H9 (cell line): ENCODE measurements at places on chromosomes 1 and 21. TPM values are rescaled to one million over a fixed set of nuclear protein-coding genes. Genes with fewer than 3 reads are reported as not detected.
A peak's percentile ranks its signal among the peaks of the same experiment; 100 is the strongest.

DNA sequence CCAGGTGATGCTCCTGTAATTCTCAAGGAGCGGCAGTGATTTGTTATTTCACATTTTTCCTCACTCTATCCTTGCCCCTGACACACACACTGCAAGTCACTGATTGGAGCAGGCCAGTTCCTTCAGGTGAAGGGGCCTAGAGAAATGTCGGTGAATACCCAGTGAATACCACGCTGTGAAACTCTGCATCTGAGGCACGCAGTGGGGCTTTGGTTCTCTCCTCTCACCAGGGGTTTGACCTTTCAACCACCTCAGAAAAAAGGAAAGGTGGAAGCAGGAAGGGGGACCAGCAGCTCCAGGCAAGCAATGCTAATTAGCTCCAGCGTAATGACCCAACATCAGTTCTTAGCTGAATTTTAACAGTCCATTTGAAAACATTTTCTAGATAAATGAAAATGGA is 532 bp upstream of the FAM177B start:
- no peak overlapping the region; the same call in 2 of the 3 replicates for H3K4me3 ChIP-seq
- no peaks in the 10 kb centered on the region for H3K27me3 ChIP-seq
- no peak overlapping the region for H3K27ac ChIP-seq
- peaks cover 7% of the 10 kb centered on the region; the same call in 1 of the 2 replicates for H3K4me1 ChIP-seq

GRCh38 chr1:162912061-162912667 is 51.2 kb upstream of the CCDC190 start:
- H3K27me3 ChIP-seq: no peaks in the 10 kb centered on the region
- H3K27ac ChIP-seq: no peak overlapping the region
- H3K4me1 ChIP-seq: no peaks in the 10 kb centered on the region
- H3K36me3 ChIP-seq: peaks cover 6% of the 10 kb centered on the region
- no peak overlapping the region for H3K4me3 ChIP-seq

DNA sequence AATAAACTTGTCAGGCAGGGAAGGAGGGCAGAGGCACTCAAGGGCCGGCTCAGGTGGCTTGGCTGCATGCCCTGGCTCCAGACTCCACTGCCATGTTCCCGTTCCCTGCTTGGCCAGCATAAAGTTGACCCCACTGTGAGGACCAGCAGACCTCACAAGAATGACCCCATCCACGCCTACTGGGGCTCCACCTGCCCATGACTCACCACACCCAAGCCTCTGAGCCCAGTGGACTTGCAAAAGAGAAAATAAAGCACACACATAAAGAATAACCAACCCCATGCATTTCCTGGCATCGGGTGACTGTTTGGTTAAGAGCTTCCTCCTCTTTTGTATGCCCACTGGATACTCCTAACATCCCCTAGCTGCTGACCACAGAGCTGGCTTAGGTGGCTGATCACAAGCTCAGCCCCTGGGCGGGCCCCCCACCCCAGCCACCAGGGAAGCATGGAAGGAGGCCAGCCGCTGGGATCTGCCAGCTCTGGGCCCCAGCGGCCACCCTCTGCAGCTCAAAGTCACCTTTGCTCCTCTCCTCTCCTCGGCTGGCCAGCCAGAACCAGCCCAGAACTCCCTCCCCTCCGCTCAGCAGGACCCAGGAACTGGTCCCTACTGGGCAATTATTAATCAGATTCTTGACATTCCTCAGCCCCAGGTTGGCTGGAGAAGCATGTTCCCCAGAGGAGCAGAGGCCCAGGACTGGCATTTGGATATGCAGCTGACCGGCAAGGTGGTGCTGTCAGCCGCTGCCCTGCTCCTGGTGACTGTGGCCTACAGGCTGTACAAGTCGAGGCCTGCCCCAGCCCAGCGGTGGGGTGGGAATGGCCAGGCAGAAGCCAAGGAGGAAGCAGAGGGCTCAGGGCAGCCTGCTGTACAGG is at the start of gene KLHDC7A:
TSS of gene KLHDC7A (plus strand) at position 616 of the 875 bp plus-strand sequence. CDS start at position 668, 52 bp downstream.
- no peaks in the 10 kb centered on the region for H3K27me3 ChIP-seq
- peaks cover 15% of the 10 kb centered on the region; the same call in 1 of the 2 replicates for H3K4me1 ChIP-seq
- H3K27ac ChIP-seq: peak within 1 kb of the TSS; percentile 81
- H3K36me3 ChIP-seq: peaks cover 25% of the 10 kb centered on the region
- DNase-seq: peak; percentile 93

GRCh38 chr1:7464736-7465135 is 306.4 kb upstream of the VAMP3 start:
- H3K4me1 ChIP-seq: no peaks in the 10 kb centered on the region
- H3K4me3 ChIP-seq: no peak overlapping the region
- no peak overlapping the region for H3K27ac ChIP-seq
- no peaks in the 10 kb centered on the region for H3K27me3 ChIP-seq
- no peaks in the 10 kb centered on the region for H3K36me3 ChIP-seq
- DNase-seq: no peak

DNA sequence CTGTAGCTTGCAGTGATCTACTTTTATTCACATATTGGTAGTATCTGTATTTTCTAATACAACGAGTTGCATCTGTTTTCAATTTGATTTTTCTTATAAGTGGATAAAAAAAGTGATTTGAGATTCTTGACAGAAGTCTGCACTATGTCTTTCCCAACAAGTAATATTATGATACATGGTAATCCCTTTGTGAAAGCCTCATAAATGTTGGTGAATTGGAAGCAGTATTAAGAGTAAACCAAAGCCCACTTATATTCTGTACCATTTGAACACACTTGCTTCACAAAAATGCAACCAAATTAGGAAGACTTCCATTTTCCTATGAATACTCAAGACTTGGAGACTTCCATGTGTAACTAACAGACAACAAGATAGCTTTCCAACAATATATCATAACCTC is 172.0 kb downstream of the HMCN1 start:
- H3K36me3 ChIP-seq: no peaks in the 10 kb centered on the region
- H3K27me3 ChIP-seq: no peaks in the 10 kb centered on the region
- H3K27ac ChIP-seq: no peak overlapping the region
- DNase-seq: no peak
- H3K4me1 ChIP-seq: peaks cover 4% of the 10 kb centered on the region; the same call in 1 of the 2 replicates
- no peak overlapping the region for H3K4me3 ChIP-seq

- H3K27ac ChIP-seq: peak overlapping the region; percentile 0
- peaks cover 29% of the 10 kb centered on the region for H3K36me3 ChIP-seq
- H3K27me3 ChIP-seq: no peaks in the 10 kb centered on the region
- H3K4me1 ChIP-seq: peaks cover 36% of the 10 kb centered on the region; the same call in 1 of the 2 replicates
- peak overlapping the region; percentile 52 for H3K4me3 ChIP-seq
Observed at GRCh38 chr1:54375712-54376429, 30.3 kb downstream of the SSBP3 start.

Gene ZBTB21
- 17.4 and 18.1 TPM in 2 replicates for total RNA-seq

Gene HSD17B7
- 26.2 and 26.8 TPM in 2 replicates for total RNA-seq

Gene SPOCD1
- 1.5 and 2.7 TPM in 2 replicates for total RNA-seq

Gene ASTN1
- total RNA-seq: 0.94 and 0.98 TPM in 2 replicates
